ENCODE measurements at places on chromosomes 11 and 22.

DNA sequence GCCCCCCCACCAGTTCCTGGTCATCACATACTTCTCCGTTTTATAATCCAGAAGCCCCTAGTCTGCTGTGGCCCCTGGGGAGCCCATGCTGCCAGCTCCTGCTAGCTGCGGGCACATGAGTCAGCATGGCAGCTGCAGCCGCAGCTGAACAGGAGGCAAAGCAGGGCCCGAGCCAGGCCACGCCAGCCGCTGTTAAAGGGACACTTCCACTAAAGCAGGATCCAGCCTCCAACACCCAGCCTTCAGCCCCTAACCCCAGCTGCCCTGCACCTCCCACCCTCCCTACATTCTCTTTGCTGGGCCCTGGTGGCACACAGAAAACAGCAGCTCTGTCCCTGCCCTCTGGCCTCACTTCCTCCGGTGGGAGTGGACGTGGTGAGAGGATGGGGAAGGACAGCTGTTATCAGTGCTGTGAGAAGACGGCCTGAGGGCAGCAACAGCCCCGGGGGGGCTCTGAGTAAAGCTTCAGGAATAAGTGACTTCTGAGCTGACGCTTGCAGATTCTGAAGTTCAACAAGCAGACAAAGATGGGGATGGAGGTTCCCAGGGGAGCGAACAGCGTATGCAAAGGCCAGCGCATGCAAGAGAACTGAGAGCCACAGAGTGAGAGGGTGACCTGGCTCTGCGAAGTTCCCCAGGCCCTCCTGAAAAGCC is 688 bp upstream of the LRRC74B start:
- peak; percentile 5 for DNase-seq

DNA sequence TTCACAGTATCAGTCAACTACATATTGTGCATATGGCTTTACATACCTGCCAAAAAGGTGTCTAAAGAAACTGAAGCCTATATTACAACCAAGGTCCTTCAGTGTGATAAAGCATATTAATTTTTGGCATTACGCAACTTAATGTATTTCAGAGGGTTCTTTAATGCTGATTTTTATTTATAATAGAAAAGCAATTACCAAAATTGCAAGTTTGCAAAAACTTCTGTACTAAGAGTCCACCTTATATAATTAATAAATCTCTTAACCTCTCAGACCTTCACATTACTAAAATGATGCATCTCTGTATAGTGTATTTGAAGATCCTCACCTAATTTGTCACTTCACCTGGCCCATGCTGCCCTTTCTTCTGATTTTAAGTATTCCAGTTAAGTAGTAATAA is 128.6 kb downstream of the GUCY1A2 start:
- no peak for DNase-seq

- DNase-seq = no peak
Measured at GRCh38 chr11:44357711-44358110, 47.8 kb upstream of the ALX4 start.

DNA sequence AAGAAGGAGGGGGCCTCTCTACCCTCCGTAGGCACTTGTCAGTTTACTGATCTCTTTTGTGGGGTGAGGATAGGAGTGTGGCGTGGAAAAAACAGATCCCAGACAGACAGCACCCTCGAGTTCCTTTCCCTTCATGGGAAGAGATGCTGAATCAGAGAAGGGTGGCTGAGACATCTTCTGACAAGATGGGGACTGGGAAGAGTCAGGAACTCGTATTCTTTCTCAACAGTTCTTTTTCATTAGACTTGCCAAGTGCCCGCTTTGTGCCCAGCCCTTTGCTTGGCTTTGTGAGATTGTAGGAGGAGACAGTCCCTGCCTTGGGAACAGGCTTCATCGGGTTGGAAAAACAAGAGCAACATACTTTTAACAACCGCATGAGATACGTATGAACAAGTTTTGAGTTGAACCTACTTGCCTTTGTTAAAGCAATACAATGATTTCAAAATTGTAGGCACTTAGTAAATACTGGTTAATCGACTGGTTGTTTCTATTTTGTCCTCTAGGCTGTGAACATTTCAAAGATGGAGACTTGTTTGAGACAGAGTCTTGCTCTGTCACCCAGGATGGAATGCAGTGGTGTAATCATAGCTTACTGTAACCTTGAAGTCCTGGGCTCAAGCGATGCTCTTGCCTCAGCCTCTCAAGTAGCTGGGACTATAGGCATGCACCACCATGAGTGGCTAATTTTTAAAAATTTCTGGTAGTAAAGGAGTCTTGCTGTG is 1.1 kb downstream of the RRM1 start:
- DNase-seq = no peak

GRCh38 chr11:16843294-16843693 is 104.8 kb downstream of the C11orf58 start:
- DNase-seq = no peak

GRCh38 chr11:12684816-12685215 is 10.6 kb downstream of the TEAD1 start:
- DNase-seq = no peak

DNA sequence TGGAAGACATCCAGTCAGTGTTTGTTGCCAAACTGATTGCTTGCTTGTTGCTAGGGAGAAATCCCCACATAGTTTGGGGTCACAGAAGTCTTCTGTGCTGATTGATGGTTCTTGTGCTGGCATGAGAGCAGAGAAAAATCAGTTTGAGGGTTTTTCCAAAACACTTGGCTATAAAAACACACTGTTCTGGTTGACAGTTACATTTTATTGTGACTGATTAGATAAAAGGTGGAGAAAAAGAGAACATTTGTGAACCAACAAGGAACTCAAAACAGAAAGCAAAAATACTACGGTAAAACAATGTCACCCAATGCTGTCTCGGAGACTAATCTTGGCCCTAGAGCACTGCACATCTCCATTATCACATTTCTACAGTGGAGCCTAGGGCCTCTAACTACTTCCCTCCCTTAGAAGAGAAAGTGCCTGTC is 14.4 kb upstream of the EIF4G2 start:
- no peak for DNase-seq

GRCh38 chr11:45658292-45658991 is 7.0 kb downstream of the CHST1 start:
- no peak for DNase-seq

DNA sequence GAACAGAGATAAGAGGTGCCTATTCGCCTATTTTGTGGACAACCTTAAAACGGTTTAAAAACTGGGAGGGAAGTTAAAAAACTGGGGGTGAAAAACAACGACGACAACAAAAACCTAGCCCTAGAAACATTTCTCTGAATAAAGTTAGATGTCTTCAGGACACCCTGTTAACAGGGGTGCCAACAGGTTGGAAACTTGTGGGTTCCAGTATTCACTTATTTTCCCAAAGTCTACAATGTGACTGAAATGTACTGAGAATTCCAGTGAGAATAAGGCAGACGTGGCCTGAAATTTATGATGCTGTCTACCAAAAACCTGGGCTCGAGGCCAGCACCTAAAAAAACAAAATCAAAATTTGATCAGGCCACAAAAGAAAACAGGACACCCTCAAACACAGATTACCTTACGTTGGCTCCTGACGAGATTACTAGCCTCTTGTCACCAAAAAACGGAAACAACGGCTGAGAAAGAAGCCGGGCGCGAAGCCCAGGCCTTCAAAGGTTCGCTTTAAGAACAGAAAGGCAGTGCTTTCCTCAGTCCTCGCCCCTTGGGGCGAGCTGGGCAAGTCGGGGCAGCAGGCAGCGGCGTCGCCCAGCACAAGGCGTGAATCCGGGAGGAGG is 906 bp downstream of the CCDC90B start:
- no peak for DNase-seq

GRCh38 chr11:75810637-75811390 is 4.2 kb upstream of the UVRAG start:
- no peak for DNase-seq

DNA sequence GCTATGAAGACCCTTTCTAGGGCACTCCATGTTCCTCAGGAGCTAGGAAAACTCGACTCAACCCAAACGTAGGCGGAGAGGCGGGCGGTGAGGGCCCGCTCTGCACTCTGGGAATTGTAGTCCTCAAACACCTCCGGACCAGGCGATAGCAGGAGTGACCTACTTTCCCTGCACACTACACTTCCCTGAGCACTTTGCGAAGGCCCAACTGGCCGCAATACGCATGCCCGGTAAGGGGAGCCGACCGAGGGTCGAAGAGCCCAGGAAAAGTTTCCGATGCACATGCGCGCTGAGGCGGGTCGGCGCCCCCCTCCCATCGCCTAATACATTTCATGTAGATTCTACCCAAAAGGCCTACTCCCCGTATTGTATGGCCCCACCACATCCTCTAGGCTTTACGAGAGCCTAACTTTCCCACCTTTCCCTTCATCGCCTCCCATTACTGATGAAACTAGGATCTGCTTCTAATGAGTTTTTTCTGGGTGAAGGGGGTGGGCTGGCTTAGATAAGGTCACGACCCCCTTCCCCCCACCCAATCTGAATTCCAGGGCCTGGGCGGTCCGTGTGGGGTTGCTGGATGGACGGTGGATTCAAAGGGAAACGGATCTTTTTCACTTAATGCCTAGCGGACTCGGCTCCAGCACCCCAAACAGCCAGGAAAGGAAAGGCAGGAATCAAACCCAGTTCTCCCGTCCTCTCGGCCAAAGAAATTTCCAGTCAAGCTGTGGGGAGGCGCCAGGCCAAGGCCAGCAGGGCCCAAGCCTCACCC is 2.1 kb downstream of the TOB2 start:
- DNase-seq = peak; percentile 89

DNA sequence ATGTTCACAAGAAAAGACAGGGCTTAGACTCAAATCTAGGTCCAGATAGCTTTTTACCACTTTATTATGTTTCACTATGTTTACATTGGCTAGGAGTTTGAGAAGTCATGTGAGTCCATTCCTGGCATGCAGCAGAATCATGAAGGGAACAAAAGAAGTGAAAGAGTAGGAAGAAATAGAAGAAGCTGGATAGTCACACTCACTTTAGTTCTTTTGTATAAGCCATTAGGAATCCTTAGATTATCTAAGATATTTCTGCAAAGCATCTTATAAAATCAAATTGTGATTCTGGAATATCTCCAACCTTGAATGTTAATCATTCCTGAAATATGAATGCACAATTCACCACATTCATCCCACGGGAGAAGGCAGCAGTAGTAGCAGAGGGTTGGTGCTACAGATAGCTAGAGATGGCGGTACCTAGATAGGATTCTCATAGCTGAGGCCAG is 31.9 kb downstream of the MAML2 start:
- DNase-seq = no peak

- DNase-seq = no peak
Measured at GRCh38 chr11:48014917-48015316, 34.6 kb downstream of the PTPRJ start.

- no peak for DNase-seq
Measured at GRCh38 chr11:1194977-1195681, 27.7 kb upstream of the MUC5B start.

- DNase-seq = no peak
Measured at GRCh38 chr11:29962243-29962642, 54.6 kb downstream of the KCNA4 start.

GRCh38 chr11:43574949-43575912 is 105.3 kb upstream of the HSD17B12 start:
- DNase-seq = no peak

- DNase-seq = no peak
Measured at GRCh38 chr22:30195245-30196140, 51.1 kb downstream of the LIF start.

All from activated naive CD4-positive, alpha-beta T cell treated with Interleukin-2 at 50 U/mL for 16 hours (primary cell).